ENCODE measurements at places on chromosomes 5 and 9.

DNA sequence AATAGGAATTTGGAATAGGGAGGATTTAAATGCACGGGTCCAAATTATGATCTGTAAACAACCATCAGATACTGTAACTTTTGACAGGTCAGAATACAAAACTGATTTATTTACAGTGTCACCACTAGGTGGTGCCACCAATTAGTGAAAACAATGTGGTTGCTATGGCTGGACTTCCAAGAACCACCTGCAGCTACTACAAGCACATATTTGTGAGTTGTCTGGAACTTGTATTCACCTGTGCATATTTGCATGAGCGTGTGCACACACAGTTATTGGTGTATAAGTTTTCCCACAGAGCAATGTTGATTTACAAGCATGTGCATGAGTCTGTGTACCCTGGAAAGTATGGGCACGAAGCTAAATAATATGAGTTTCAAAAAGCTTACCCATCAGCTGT, 3.0 kb upstream of the HRCT1 start:
- peak; percentile 3 for DNase-seq

GRCh38 chr5:54689411-54690251, 172.1 kb downstream of the SNX18 start:
- no peak for DNase-seq

DNA sequence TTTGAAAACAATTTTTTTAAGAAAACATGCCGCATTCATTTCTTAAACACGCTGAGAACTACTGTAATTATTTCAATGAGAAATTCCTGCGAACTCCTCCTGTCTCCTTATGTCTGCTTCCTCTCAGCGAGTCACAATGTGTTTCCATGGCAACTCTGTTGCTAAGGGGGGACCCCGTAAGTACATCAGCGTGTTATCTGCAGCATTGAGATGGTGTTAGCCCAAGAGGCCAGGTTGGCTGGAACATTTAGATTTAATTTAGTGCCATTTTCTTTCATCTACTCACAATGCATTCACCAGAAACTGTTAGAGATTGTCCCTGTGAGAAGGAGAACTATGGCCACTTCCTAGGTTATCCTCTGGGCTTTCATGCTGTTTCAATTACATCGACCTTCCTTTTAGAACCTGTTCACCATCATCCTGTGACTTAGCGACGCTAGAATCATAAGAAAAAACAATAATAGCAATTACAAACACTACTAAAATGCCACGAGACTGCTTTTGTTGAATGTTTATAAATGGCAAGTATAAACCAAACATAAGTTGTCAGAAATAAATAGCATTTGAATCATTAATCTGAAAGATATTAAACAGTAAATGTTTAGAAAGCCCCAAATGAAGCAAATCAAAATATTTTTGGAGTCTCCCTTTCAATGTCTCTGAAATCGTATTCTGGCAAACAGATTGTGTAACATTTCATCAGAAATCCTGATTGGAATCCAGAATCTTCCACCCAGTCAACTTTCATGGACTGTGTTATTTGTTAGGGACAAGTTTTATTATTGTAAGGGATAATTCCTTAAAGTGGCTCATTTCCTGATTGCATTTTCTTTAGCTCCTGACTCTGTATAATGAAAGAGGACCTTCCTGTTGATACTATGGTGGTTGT, 39.7 kb upstream of the SHC3 start:
- DNase-seq: no peak

DNA sequence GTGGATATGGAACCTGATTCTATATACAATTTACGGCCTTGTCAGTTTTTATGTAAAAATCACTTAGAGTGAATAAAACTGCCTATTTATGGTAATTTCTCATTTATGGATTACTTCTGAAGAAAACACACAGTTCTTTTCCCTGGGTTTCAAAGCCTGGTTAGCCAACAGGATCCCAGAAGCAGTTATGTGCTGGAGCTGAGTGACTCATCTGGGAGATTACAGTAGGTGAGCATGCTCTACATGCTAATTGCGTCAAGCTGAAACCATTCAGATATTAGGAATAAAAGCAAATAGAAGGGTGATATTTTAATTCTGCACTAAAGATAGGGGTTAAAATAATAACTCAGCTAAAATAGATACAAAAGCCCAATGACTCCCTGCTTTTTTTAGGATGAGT, 47.8 kb downstream of the PDE4D start:
- DNase-seq: no peak

DNA sequence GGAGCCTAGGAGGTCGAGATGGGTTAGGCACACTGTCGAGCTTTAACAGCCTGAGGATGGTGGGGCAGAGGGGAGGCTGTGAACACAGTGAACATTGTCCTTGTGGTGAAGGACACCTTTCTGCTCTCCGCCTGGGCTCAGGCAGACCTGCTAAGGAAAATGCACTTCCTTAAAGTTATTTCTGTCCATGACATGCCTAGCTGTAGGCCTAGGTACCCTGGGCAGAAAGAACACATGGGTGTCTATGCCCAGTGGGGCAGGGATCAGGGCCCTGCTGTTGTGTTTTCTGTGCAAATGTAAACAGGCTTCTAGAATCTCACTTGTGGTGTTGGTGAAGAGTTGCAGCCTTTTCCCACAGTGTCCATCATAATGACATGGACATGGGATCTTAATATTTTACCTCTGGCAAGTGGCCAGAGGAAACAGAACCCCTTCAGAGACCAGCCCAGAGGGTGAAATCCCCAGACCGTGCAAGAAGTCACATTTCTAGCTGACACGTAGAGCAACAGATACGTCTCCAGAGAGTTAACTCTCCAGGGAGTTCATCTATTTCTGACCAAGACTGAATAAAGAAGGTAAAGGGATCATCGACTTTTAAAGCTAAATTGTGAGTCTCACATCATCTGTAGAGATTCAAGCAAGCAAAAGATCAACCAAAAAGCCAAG, 79.2 kb downstream of the C9orf152 start:
- DNase-seq: no peak

DNA sequence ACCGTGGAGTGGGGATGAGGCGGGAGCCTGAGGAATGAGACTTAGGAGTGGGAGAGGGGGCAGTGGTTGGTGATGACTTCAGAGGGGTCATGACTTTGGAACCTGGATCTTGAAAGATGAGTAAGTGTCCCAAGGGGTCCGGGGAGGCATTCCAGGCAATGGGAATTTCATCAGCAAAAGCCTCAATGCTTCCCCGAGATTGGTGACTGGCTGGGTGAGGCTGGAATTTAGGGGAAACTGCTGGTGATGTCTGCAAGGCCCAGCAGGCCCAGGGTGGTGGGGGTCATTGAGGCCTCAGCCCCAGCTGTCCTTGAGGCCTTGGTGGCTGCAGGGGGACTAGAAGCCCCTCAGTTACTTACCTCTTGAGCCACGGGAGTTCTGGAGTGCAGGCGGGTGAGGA, 7.5 kb downstream of the NDST1 start:
- no peak for DNase-seq

- DNase-seq: no peak
Observed at GRCh38 chr5:12522116-12522515, 617.9 kb upstream of the CTNND2 start.
